Amniotic epithelial cell (primary cell): ENCODE measurements at places on chromosomes 6 and 20.
A peak's percentile ranks its signal among the peaks of the same experiment; 100 is the strongest.

DNA sequence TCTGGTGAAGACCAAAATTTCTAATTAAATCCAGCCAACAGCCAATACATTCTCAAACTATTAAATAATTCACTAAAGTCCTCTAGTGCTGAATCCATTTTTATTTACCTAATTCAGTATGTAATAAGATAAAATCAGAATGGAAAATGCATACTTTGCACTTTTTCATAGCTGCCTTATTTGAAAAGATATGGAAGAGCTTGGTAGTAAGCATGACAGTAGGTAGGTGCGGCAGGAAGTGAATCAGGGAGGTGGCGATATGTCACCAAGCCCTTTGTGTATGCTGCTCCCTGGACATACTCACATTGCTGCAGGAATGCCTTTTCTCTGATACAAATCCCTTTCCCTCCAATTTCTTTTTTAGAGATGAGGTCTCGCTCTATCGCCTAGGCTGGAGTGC is 10.2 kb upstream of the TGM3 start:
- no peak for DNase-seq

- DNase-seq: no peak
Measured at GRCh38 chr6:130009146-130009545, 9.2 kb upstream of the L3MBTL3 start.

DNA sequence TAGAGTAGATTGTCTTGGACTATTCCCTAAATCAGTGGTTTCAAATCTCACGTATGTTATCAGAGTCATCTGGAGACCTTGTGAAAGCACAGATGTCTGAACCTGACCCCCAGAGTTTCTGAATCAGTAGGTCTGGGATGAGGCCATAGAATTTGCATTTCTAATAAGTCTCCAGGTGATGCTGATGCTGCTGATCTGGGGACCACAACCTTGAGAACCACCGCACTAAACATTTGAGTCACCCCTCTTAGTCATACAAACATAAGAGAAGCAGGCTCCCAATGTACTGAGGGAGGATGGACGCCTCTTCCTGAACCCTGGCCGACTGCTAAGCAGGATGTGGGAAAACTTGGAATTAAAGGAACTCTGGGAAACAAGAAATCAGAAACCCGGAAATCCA is 187.8 kb upstream of the PRDM1 start:
- DNase-seq: peak; percentile 2

DNA sequence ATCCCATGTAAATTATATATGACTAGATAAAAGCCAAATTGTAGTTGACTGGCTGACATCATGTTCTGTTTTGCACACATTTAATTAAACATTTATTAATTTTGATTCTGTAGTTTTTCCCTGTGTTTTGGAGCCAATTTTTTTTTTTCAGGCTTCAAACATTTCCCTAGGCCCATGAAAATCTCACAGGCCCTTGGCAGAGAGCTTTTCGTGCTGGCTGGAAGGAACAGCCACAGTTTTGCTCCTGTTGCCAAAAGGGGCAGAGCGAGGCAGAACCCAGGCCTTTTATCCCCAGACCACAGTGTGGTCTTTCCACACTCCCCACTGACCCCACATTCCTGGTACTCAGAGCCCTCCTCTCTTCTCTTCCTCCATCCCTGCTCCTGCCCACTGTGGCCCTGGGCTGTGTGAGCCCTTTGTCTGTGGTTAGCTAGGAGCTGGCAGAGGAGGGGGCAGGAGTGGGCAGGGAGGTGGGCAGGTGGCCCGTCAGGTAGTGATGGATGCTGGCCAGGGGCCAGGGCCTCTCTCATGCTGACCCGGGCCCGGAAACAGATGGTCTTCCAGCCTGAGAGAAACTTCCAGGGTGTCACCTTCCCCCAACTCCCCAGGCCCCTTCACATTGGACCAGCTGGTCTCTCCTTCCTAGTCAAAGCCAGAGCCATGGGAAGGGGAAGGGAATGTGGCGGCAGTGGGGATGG is 19.4 kb upstream of the CCM2L start:
- no peak for DNase-seq

GRCh38 chr6:42053601-42054000 is 3.3 kb downstream of the TAF8 start:
- DNase-seq: no peak

DNA sequence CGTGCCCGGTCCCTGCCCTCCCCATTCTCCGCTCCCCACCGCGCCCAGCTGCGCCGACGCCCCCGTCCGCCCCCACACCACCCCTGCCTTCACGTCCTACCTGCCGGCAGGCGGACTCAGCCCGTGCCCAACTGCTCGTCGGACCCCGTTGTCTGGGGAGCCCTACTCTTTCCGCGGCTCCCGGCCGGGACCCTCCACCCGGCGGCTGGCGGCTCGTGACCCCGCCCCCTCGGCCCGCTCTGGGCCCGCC is at the start of gene SERAC1:
SERAC1 (minus strand) TSS at position 223 of the 250 bp plus-strand sequence. CDS start 9,899 bp downstream, outside the sequence.
- DNase-seq: no peak

DNA sequence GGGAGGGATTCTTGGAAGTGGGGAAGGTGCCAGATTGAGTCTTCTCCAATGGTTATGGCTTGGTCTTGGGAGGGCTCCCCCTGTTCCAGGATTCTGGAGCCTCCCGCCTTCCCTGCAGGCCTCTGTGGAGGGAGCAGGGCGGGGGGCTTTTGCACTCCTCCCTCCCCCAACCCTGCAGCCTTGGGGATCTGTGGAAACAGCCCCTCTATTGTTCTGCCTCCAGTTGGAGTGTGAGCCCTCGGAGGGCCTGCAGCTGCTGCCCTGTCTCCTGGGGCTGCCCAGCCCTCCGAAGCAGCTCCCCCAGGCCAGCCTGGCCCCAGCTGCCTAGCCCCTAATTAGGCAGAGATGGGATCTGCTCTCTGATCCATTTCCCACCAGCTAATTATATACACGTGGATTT is 14.7 kb downstream of the FAM110A start:
- no peak for DNase-seq

DNA sequence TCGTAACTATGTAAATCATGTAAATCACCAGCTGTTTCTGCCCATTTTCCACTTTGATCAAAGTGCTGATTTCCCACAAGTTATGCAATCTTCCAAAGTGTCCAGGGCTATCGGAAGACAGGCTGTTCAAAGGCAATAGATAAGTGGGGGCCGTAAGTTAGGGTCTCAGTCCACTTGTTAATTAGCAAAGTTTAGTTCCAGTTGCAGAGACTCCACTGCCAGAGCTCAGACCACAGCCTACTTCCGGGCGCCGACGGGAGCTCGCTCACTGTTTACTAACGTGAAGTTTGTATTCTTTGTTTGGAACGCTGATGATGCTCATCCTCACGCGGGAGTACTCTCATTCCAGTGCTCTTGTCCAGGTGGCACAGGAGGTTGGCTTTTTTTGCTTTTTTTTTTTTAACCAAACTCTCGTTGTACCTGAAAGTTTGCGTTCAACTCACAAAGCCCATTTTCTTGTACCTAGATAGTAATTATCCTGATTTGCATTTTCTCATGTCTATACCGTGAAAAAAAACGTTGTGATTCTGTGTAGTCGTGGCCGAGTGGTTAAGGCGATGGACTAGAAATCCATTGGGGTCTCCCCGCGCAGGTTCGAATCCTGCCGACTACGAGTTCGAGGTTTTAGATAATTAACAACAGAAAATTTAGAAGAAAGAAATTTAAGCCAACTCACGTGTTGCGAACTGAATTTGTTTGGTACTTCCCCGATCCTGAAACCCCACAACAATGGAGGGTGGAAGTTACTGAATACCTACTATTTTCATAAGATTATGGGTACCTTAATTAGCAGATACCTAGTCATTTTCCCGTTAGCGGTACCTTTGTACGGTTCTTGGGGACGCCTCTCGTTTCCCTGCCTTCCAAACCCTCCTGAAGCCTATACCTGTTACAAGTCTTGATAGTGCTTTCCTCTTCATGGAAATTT is 29.9 kb upstream of the ZNF184 start:
- peak; percentile 59 for DNase-seq

- DNase-seq: peak; percentile 93
Measured at GRCh38 chr6:20877008-20877937, 343.0 kb downstream of the CDKAL1 start.

GRCh38 chr6:110898111-110898510 is 23.5 kb downstream of the AMD1 start:
- no peak for DNase-seq

- DNase-seq: no peak
Measured at GRCh38 chr6:67646550-67646949, 988.5 kb upstream of the ADGRB3 start.

DNA sequence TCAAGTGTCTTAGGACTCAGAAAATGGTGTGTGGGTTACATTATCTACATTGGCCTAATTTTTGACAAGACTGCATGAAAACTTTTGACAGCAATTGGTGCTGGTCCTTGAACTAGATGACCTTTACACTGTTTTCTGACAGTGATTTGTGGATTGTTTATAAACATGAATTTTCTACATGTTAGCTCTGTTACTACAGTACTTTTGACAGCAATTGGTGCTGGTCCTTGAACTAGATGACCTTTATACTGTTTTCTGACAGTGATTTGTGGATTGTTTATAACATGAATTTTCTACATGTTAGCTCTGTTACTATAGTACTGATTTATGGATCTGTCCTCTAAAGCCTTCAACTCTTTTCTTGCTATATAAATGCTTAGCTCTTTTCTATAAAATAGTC is 16.7 kb downstream of the KCTD20 start:
- DNase-seq: peak; percentile 65

DNA sequence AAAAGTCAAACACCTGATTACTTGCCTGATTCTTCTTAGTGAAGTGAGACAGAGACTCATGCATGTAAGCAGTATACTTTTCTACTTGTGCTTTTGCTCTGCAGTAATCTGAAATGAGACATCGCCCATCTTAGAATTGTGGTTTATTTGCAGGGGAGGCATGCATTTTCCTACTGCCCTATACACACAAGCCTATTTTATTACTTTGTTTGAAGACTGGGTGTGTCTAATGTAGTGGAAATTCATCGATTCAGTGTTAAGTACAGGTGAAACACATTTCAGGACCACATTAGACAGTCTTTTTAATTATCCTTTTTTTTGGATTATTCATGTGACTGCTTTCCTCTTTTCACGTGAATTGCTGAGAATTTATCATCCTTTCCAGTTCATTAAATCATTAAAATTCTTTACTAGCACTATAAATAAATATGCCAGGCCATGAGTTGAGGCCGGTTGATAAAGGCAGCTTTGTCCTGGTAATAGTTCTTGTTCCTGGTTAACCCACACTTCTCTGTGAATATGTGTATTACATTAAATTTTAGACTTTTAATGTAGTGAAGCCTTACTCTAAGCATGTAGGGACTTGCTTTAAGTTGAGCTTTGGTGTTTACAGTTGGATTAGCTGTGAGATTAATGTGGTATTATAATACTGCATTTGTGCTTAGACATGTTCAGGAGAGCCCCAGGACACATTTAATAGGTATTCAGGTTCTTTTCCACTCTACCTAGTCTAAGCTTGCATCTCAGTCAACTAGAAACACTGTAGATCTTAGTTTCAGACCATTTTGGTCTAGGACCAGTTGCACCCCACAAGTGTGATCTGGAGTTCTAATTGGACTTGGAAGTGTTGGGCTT is 10.8 kb upstream of the BTBD3 start:
- DNase-seq: no peak
